ENCODE measurements at places on chromosomes 16 and 17.

DNA sequence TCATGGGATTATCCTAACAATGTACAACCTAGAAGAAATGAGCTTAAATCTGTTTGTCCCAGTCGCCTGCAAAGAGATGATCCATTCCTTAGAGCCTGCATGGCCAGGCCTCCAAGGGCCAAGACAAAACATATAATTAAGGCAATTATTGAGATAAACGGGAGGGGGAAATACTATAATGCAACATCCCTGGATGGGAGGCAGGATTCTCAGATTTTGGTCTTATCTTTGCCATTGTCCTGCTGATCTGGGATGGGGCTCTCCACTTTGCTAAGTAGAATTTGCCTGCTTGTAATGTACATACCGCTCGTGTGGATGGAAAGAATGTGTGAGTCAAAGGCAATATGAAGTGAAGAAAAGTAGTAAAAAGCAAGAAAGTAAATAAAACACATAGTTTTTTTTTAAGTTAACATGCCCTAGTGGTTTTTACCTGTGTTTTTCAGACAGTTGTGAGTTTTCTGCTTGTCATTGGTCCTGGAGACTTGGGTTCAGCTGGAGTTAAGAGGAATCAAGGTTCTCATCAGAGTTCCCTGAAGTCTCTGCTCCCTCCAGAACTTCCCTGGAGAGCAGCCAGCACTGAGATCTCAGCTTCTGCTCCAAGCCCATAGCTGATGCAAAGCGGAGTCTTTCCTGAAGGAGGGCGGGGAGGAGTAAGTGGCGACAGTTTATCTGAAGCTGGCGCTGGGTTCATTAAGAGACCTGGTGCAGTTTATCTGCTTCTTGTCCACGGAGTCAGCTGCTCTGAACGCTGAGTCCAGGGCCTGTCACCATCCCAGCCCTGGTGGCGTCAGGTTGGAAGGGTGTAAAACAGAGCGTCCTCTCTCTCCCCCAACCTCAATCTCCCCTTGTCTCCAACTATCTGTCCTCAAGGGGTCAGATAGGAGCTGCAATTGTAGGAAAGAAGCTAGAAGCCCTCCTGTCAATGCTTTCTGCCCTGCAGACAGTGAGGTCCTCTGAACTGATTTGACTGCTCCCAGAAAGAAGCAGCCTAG is 30.1 kb downstream of the HOXB1 start:
- no peak for DNase-seq

- DNase-seq: no peak
These were observed 40.3 kb downstream of the PKD1 start for GRCh38 chr16:2095315-2095853.

DNA sequence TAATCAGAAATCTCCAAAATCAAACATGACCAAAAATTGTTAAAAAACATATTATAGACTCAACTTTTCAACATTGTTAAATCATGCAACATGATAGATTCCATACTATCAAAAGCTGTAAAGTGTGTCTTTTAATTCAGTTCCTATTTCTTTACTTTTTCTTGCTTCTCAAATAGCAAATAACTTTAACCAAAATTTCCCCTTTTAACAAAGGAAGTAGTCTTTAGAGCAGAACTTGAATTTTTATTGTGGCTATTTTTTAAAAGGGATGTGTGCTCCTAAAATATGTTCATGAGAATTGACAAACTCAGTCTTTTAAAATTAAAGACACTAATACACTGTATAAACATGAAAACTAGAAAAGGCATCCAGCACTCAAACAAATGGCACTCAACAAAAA is 49.1 kb downstream of the SPAG9 start:
- DNase-seq: no peak

DNA sequence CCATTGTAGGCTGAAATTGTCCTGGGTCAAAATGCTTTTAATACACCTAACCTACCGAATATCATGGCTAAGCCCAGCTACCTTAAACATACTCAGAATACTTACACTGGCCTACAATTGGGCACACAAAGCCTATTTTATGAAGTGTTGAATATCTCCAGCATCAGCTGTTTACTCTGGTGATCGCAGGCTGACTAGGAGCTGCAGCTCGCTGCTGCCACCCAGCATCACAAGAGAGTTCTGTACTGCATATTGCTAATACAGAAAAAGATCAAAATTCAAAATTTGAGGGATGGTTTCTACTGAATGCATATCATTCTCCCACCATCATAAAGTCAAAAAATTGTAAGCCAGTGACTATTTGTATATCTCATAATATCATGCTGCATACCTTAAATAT is 55.3 kb downstream of the ULK2 start:
- no peak for DNase-seq

DNA sequence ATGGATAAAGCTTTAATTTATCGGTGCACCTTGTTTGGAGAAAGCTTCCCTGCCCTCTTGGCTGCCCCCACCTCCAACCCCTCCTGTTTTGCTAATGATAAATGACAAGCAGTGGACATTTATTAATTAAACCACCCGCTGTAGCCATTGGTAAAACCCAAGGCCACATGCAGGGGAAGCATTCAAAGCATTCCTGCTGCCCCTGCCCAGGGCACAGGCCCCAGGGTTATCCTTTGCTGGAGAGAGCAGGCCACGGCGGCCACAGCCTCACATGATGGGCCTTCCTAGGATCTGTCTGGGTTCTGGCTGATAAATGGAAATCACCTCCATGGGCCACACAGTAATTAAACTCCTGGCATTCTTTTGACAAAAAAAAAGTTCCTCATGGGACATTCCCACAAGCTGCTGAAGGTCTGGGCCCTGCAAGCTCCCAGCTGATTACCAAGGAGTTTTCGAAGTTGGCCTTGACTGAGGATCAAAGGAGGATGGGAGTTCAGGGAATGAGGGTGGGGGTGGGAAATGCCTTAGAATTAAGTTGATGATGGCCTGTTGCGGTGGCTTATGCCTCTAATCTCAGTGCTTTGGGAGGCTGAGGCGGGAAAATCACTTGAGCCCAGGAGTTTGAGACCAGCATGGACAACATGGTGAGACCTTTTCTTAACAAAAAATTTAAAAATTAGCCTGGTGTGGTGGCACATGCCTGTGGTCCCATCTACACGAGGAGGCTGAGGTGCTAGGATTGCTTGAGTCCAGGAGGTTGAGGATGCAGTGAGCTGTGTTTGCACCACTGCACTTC is 35.5 kb downstream of the SOST start:
- DNase-seq: no peak

- DNase-seq: no peak
These were observed 66.1 kb downstream of the SMG6 start for GRCh38 chr17:2237521-2237921.

Data from HepG2 (cell line).